Effector CD4-positive, alpha-beta T cell (primary cell): ENCODE measurements at places on chromosomes 6 and 20.

- no peak for DNase-seq
Measured at GRCh38 chr6:125258651-125259353, 43.0 kb downstream of the HDDC2 start.

- no peak for DNase-seq
Measured at GRCh38 chr6:89749918-89750317, 69.7 kb downstream of the MDN1 start.

DNA sequence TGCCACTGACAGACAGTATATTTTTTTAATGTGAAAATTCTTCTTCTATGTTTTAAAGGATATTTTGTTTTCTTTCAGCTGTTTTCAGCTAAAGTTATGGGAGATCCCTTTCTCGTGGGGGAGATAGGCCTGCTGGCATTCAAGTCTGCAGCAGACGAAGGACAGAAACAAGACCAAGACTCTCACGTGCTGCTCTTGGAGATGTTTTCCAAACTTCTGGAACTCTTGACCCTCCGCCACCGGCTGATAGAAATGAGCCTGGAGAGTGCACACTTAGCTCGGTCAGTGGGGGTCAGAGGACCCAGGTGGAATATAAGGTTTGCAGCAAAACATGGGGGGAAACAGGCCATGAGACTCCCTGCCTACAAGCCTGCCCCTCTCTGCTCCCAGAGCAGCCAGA is 120.5 kb downstream of the CD164 start:
- no peak for DNase-seq

GRCh38 chr6:6918216-6918983 is 189.4 kb upstream of the RREB1 start:
- DNase-seq = no peak

GRCh38 chr20:49579195-49579594 is 11.3 kb upstream of the PTGIS start:
- no peak for DNase-seq

- no peak for DNase-seq
Measured at GRCh38 chr6:108097882-108098281, 23.3 kb upstream of the OSTM1 start.
